Myocyte (in vitro differentiated cells): ENCODE measurements at places on chromosomes 7 and 10.

DNA sequence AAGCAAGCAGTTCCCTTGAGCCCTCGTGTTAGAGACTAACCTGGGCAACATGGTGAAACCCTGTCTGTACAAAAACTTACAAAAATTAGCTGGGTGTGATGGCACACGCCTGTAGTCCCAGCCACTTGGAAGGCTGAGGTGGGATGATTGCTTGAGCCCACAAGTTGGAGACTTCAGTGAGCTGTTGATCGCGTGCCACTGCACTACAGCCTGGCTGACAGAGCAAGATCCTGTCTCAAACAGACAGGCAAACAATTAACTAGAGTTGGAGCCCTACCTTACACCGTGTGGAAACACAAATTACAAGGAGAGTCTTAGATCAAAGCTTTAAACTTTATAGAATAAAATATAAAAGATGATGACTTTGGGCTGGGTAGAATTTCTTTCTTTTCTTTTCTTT lies 219.5 kb downstream of the CUX1 start:
- DNase-seq: no peak

DNA sequence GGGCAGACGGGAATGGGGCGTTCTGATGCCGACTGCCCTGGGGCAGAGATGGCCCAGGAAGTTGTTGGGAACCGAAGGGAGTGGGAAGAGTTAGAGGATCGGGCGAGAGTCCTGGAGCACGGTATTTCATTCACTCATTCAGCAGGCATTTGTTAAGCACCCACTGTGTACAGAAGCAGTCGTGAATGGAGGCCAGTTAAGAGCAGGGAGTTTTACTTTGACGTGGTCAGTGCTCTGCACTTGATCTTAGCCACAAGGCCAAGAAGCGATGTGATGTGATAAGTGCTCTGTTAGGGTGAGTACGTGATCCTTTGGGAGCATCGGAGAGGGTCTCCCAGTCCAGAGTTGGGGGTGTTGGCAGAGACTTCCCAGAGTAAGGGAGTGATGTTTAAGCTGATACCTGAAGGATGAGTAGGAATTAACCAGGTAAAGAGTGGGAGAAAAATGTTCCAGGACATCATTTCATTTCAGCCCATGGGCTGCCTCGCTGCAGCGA lies 890 bp downstream of the ZFYVE27 start:
- DNase-seq: no peak

- DNase-seq: no peak
Observed at GRCh38 chr7:143239813-143240212, 18.0 kb downstream of the TAS2R40 start.

- DNase-seq: no peak
Observed at GRCh38 chr10:49119746-49120145, 4.4 kb upstream of the VSTM4 start.

GRCh38 chr10:42637142-42637541 lies 1.2 kb downstream of the ZNF33B start:
- DNase-seq: no peak

- no peak for DNase-seq
Observed at GRCh38 chr10:128064970-128065580, 61.1 kb downstream of the MKI67 start.

DNA sequence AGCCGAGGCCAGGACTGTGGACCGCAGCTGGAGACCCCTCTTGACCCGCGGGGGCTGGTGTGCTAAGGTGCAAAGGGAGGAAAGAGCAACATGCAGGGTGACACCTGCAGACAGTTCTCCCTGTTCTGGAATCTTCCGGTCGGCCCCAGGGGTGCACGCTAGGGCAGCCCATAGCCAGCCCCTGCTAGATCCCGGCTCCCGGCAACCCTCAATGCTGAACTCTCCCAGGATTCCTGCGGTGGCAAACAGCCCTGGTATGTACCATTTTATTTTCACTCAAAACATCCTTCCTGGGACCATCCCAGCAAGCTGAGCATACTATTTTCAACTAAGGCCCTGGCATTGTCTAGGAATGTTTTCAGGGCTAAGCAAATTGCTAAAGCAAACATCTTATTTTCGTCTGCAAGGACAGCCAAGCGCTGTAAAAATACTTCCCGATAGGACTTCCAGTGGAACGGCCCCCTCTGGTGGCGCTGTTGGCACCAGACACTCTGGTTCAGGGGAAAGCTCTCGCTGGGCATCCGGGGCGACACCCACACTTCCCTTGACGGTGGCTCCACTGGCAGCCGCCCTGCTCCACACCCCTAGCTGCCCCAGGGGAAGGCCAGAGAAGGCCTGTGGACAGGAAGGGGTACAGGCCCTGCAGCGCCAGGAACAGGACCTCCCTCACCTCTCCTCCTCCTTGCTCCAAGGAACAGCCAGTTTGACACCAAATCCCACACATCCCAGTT lies 99.4 kb downstream of the CTBP2 start:
- peak; percentile 80 for DNase-seq

DNA sequence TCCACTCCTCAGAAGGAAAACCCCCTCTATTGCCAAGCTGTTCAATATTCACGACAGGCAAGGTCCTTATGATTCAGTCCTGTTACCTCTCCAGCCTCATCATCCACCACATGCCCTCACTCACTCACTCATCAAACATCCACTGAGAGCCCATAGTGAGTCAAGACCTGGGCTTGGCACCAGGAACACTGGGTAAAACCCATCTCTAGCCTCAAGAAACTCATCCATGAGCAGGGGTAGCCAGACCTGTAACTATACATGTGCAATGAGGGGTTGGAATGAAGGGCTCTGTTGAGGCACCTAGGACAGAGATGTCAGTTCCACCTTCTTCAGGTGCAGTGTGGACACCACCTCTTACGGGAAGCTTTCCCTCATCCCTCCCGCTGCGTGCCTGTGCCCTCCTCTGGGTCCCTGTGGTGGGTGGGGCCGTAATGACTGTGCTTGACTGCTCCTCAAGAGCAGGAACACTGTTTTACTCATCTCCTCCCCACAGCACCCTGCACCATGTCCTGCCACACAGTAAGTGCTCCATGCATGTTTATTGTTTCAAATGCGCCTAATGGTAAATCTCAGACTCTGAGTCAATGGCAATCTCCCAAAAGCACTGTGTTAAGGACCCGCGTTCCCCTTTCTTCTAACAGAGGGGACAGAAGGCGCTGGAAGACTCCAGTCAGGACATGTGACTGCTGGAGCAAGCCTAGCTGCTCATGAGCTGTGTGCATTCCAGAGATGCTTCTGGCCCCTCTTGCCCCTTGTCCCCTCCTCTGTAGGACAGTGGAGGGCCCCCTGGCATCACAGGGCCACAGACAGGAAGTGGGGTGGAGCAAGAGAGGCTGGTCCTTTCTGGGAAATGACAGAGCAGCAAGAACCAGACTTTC lies 95.4 kb downstream of the HIPK2 start:
- DNase-seq: peak; percentile 65

GRCh38 chr10:12742771-12743170 lies 258.7 kb downstream of the CCDC3 start:
- DNase-seq: no peak

DNA sequence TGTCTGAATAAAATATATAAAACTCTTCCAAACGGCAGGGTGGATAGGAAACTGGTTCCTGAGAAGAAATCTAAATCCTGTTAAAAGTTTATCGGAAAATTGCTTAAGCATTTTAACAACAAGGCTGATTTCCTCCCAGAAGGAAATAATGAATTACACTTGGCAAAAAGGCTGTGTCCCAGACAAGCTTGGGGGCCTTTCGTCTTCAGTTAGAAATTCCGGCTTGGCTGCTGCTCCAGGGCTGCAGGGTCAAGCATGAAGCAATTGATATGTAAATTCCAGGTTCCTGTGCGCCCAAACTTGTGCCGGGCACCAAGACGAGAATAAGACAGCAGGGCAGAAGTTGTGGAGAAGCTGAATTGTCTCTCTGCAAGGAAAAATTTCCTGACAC lies 38.0 kb upstream of the LBX1 start:
- no peak for DNase-seq

GRCh38 chr7:45921699-45922519 lies 837 bp upstream of the IGFBP3 start:
- peak; percentile 88 for DNase-seq

GRCh38 chr10:43868952-43869351 lies 220.3 kb upstream of the ZNF32 start:
- no peak for DNase-seq

DNA sequence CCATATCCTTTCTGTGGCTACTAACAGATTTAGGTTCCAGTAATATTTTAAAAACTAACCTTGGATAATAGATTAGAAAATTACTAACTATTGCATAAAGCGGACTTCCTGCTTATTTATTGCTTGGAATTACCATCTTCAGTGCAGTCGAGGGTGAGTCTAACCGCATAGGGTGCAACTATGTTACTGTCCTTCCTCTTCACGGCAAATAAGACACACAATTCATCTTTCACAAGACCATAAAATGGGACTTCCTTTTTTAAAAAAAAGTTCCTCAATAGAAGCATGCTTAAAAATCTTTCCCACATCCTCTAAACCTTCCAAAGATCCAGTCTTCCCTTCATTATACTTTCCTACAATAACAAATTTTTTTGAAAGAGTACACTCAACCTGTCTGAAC lies 2.1 kb downstream of the SLC25A40 start:
- no peak for DNase-seq

GRCh38 chr10:13613519-13613918 lies 26.8 kb downstream of the PRPF18 start:
- peak; percentile 48 for DNase-seq

- DNase-seq: no peak
Observed at GRCh38 chr7:22586101-22586785, 86.3 kb upstream of the STEAP1B start.

DNA sequence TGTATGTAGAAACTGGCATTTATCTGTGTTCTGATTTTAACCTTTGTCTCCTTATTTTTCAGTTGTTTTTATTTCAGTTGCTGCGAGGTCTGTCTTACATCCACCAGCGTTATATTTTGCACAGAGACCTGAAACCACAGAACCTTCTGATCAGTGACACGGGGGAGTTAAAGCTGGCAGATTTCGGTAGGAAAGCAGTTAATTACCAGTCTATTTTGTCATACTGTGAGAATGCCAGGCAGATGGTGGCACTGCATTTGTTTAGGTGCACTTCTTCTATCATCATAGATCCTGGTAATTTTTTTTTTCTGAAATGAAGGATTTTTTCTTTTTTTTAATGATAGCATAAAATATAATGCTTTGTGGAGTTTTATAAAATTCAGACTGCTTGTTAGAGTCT lies 321.4 kb downstream of the CDK14 start:
- no peak for DNase-seq

GRCh38 chr7:128415217-128415785 lies 5.5 kb upstream of the IMPDH1 start:
- DNase-seq: no peak

DNA sequence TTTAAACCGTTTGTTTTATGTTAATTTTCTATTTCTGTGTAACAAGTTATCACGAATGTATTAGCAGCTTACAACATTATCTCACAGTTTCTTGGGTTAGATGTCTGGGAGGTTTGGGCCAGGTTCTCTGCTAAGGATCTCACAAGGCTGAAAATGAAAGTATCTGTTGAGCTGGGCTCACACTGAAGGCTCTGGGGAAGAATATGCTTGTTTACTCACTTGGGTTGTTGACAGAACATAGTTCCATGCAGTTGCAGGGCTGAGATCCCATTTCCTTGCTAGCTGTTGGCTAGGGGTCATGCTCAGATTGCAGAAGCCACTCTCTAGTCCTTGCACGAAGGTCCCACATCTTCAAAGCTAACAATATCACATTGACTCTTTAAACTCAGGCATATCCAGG lies 266.6 kb upstream of the GNAI1 start:
- peak; percentile 18 for DNase-seq

GRCh38 chr7:22732556-22733126 lies 5.6 kb downstream of the IL6 start:
- no peak for DNase-seq

DNA sequence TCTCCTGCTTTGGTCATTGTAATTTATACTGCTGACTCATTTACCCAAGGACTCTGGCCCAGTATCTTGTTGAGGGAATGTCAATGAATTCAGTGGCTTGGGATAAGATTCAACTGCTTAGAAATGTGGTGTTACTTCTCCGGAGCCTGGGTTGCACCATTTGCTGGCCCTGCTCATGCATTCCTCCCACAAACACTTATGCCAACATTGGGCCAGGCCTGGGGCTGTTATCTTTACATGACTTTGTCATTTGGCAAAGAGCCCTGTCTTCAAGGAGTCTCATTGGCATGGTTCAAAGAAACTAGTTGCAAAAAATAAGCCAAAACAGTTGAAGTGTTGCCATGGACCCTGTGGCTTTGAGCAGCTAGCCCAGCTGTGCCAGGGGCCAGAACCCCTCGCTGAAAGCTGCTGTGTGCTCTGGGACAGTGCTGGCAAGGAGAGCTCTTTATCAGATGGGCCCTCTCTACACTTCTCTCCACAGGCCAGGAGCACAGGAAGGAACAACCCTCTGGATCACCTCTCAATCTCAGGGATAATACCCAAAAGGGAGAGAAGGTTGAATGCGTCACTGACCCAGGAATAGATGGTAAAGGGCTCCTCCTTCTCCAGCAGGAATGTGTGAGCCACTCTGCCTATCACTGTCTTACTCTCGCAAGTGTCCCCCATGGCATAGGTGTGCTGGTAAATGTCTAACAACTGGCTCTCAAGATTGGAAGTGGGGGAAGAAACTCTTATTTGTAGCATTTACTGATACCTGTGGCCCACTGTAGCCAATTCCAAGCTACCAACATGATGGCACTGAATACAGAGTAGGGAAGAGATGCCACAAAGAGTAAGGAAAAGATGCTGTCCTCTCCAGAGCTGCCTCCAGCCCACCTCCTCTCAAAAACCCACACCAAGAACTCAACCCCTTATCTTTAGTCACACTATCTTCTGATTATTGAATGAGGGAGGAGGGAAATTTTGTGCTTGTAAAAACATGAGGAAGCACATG lies 23.5 kb upstream of the PDE1C start:
- peak; percentile 4 for DNase-seq

DNA sequence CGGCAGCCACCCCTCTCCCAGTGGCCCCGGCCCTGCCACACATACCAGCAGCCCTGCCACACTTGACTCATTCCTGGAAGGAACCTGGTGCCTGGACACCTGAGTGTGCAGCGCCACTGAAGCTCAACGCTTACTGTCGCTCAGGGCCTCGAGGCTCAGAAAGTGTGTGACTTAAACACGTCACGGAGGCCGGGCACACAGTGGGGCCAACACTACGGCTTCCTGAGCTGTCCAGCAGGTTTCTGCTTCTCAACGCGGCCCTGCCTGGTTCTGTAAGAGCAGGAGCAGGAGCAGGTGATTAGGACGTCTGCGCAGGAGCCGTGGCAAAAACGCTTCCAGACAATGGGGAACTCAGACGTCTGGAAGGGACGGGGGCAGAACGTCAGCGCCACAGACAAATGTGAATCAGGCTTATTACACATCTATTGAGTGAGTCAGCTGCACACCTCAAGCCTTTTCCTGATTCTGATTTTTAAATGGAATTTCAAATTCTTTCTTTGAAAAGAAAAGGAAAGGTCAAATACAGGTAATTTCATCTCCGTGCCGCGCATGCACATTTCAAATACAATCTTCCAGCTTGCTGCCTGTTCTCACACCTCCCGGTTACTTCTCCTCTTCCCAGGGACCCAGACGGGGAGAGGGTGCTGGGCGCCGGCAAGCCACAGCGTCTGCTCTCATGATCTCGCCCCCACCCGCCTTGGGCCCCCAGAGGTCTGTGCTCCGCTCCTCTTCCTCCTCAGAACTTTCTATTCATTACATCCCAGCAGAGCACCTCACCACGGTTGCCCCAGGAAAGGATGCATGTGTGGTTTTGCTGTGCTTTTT lies 66.6 kb downstream of the ADARB2 start:
- no peak for DNase-seq
